ENCODE measurements at places on chromosomes 11 and 22. TPM values are rescaled to one million over a fixed set of nuclear protein-coding genes. Genes with fewer than 3 reads are reported as not detected.

Gene TAF10
- 133 TPM for total RNA-seq

DNA sequence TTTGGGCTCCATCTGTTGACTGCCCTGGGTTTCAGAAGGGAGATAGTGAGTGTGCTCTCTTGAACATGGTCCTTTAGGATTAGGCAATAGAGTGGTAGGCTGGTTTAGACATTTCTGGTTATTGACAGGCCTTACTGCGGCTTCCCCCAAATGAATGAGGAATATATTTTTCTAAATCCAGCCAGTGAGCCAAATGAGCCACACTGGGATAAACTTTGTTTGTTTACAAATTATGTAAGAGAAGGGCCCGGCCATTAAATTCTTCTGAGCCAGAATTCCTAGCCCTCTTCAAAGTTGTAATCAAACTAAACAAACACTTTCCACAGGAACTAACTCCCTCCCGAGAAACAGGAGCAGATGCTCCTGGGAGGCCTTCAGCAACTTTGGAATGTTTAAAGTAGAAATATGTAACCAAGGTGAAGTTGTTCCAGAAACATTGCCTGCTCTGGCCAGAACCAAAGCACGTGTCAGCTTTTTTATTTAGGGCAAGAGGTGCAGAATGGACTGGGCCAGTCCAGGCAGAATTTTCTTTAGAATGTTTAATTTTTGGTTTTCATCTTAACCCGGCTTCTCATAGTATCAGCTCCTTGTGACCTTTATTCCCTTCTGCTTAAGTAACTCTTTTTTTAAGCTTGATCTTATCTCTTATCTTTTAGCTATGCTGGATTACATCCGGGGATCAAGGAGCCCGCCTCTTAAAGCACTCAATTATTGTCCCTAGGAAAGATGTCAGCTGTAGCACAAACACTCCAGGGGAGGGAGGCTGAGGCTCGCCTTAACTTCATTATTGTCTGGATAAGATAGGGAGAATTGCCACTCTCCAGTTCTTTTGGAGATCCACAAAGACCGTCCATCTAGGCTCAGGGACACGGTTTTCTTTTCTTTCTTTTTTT is 28.7 kb downstream of the ZNRF3 start:
- peak; percentile 65 for DNase-seq

- DNase-seq: peak; percentile 67
Observed at GRCh38 chr11:77299528-77299993, 1.9 kb downstream of the GDPD4 start.

GRCh38 chr22:49862496-49862776 is 8.8 kb downstream of the ZBED4 start:
- no peak for DNase-seq

- no peak for DNase-seq
Observed at GRCh38 chr11:78810559-78811009, 235.9 kb upstream of the NARS2 start.

GRCh38 chr22:17537155-17537554 is 26.1 kb upstream of the SLC25A18 start:
- DNase-seq: no peak

- DNase-seq: no peak
Observed at GRCh38 chr11:63762654-63763495, 5.7 kb downstream of the ZFTA start.

DNA sequence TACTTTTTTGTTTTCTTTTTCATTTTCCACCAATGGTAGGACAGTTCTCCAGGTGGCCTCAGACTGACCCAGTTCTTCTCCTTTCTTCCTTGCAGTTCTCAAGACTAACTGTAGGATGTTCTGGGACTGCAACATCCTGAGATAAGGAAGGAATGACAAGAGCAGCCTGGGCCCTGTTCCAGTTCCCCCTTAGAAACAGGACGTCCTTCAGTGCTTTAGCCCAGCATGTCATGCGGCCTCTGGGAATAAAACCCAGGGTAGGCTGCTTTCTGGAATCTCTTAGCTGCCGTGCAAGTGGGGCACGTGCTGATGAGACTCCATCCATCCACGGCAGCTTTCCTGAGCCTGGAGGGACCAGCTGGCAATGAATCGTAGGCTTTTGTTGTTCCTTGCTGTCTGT is 24.0 kb upstream of the CADM1 start:
- peak; percentile 11 for DNase-seq

GRCh38 chr11:106854429-106854828 is 163.8 kb downstream of the GUCY1A2 start:
- no peak for DNase-seq

GRCh38 chr11:130407978-130408377 is 20.4 kb downstream of the ADAMTS8 start:
- peak; percentile 91 for DNase-seq

GRCh38 chr22:33986954-33987353 is 66.7 kb upstream of the LARGE1 start:
- DNase-seq: no peak
